ENCODE measurements at places on chromosomes 7 and 10.

DNA sequence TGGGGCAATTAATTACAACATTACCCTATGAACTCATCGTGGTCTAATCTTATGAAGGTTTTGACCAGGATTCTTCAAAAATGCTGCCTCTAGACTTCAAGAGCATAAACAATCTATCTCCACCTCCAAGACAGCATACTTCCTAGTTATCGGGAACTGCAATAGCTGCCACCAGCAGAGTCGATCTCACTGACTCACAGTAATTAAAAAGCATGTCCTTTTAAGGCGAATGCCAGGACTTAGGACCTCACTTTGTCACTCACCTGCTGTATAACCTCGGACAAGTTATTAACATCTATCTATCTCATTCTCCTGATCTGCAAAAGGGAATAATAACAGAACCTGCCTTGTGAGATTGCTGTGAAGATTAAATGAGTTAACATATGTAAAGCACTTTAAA lies 666.0 kb upstream of the COBL start:
- no peak for DNase-seq

DNA sequence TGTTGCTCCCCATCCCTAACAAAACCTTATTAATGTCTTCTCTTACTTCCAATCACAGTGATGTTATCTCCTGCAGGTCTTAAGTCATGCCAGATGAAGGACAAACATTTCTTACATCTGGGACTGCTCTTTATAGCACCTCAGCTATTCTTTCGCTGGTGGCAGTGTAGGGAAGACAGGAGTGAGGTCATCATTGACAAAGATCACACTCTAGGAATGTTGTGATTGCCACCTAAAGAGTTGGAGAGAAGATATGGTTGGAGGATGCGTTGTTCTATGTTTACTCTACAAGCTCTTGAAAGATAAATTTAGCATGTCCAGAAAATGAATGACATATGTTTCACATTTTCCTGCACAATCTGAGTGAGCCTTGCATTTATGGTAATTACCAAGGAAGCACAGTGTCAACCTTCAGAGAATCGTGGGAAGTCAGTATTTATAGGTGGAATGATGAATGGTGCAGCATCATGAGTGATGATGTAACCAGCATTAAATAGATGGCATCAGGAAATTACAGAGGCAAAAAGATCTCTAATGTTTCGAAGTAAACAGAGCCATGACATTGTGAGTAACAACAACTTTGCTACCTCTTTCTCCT lies 188.1 kb upstream of the STEAP1 start:
- DNase-seq: no peak

- no peak for DNase-seq
These were observed 122.1 kb upstream of the BTBD16 start for GRCh38 chr10:122148876-122149560.

DNA sequence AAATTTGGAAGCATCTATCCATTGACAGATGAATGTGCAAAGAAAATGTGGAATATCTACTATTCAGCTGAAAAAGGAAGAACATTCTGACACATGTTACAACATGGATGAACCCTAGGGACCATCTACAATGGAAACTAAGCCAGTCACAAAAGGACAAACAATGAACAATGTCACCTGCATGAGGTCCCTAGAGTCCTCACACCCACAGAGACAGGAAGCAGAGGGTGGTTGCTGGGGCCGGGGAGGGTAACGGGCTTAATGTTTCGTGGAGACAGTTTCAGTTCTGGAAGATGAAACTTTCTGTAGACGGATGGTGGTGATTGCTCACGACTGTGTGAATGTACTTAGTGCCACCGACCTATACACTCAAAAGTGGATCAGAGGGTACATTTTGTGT lies 282.9 kb downstream of the ADARB2 start:
- DNase-seq: no peak

- no peak for DNase-seq
These were observed 144.7 kb downstream of the SPAG6 start for GRCh38 chr10:22489975-22490374.

DNA sequence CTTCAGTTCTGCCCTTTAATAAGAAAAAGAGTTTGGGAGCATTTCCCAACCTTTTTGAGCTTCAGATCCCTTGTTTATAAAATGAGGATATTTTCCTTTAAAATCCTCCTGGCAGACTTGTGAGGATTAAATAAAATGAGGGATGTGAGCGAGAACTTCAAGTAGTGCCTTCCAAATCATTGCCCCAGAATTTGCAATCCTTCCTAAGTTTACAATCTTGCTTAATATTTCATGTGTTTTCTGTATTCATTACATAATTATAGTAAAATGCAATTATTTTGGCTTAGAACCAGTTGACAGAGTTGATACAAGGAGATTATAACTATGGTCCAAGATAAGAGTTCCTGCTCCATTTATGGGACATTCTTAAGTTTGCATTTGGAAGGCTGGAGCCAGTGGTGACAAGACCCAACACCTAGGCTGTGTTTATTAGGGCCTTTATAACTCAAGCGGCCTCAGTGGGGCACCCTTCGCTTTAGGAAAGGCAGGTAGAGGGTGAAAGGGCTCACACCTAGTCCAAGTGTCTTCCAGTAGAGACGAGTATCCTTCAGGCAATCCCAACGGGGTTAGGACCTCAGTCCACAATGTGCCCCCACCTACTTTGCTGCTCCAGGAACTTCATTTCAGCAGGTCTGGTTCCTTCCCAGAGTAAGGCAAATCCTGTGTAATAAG lies 317.5 kb downstream of the WDR11 start:
- DNase-seq: no peak

DNA sequence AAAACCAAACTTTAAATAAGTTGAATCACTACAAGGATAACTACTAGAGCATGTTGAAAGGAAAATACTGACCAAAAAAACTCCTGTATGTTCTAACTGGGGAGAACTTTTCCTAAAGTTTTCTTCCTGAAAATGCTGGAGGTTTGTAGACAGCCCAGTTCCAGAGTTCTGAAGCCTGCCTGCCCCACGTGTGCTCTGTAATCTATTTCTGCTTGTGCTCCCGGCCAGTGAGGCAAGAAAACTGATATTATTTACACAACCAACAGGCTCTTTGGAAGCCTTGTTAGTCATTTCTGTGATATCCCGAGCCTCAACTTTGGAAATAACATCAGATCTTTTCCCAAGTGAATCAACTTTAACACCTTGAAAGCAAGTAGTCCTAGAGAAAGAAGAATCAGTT lies 46.7 kb downstream of the ZFAND4 start:
- no peak for DNase-seq

GRCh38 chr10:6018422-6018821 lies 41.1 kb upstream of the IL15RA start:
- no peak for DNase-seq

- no peak for DNase-seq
These were observed 881 bp upstream of the PCGF5 start for GRCh38 chr10:91219371-91220193.

DNA sequence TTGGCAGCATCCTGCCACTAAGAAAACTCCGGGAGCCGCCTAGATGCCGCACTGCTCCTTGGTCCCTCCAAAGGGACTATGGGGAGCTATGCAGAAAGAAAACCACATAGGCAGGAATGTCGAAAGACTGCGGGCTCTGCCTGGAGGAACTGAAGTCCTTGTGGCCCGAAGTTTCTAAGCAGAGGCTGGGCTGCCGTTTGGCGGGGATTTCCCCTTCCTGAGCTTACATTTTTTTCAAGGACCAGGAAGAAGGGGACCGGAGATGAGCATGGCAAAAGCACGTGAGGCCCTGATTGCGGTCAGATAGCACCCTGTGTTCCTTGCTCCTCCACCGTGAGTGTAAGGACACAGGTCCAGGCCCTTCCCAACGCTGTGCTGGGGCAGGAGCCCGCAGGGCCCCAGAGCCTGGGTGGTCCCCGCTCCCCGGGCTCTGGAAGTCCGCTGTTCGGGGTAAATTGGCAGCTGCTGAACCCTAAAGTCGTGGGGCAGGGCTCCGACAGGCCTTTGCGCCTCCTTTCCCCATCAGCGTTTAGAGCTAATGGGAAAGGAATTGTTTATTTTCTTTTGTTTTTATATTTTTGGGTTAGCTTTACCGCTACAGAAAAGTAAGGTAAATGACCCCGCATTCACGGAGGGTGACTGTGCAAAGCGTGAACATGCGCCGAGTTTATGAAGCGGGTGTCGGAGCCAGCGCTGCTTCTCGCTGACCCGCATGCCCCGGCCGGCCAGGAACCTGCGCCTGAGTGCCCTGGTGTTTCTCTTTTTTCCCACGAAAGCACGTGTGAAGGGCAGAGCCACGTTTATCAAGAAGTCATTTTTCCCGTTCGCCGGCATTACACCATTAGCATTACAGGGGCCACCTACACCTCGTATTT lies 356.5 kb upstream of the ZNF32 start:
- DNase-seq: no peak

DNA sequence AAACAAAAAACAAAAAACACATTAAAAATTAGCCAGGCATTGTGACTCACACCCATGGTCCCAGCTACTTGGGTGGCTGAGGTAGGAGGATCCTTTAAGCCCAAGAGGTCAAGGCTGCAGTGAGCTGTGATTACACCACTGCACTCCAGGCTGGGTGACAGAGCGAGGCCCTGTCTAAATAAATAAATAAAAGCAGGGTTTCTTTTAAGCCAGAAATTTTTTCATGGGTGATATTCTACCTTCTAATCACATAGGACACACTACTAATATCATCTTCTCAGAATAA lies 14.2 kb upstream of the SVIL start:
- no peak for DNase-seq

GRCh38 chr10:91227576-91227975 lies 7.1 kb downstream of the PCGF5 start:
- DNase-seq: no peak

- DNase-seq: no peak
These were observed 8.5 kb downstream of the ZDHHC16 start for GRCh38 chr10:97454330-97455036.

DNA sequence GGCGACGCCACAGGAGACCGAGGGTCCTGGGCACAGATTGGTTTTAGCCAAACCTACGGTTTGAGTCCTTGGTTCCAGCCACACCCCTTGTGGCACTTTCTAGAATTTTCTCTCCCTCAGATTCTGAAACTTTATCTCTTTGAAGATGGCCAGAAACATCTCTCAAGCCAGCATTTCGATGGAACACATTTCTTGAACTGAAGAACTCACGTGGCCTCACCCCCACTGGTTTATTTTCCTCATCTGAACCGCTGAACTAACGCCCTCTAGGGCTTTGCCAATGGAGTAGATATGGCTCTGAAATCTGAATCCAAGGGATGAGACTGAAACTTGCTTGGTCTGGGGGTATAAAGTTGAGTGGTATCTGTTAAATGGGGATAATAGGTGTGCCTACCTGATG lies 6.7 kb upstream of the SPAM1 start:
- DNase-seq: no peak

DNA sequence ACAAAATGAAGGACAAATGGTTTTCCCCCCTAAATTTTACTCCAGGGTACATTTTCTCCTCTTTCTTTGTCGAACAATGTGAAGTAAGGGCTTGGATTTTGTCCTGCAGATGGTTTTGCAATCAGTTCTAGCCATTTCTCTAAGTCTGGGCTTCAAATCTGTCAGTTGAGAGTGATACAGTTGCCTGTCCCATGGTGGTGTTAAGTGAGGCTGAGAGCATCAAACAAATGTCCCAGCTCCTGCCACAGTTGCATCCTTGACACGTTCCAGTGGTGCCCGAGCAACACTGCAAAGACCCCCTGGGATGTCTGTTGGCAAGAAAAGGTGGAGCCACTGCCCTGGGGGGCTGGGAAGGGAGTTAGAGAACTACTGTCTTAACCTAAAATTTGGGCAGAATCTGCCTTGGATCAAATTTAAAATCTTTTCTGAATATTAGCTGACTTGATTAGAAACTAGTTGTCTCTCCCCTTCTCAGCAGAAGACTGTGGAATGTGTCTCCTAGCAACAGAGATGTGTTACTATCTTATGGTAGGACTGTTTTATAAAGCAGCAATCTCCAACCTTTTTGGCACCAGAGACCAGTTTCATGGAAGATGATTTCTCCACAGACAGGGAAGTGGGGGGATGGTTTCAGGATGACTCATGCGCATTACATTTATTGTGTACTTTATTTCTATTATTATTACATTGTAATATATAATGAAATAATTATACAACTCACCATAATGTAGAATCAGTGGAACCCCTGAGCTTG lies 102.0 kb upstream of the STEAP1B start:
- DNase-seq: no peak

- DNase-seq: no peak
These were observed 13.9 kb downstream of the BUD31 start for GRCh38 chr7:99422625-99423024.

DNA sequence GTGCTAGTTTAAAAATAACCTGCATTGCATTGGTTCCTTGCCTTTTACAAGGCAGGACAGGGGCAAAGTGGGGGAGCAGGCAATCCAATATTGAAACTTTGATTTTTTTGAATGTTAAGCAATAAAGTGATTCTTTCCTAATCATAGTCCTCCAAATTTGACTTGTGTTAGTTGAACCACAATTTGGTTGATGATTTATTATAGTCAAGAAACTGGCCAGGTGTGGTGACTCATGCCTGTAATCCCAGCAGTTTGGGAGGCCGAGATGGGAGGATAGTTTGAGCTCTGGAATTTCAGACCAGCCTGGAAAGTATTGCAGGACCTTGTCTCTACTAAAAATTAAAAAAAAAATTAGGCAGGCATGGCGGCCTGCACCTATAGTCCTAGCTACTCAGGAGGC lies 27.9 kb upstream of the ABLIM1 start:
- no peak for DNase-seq

DNA sequence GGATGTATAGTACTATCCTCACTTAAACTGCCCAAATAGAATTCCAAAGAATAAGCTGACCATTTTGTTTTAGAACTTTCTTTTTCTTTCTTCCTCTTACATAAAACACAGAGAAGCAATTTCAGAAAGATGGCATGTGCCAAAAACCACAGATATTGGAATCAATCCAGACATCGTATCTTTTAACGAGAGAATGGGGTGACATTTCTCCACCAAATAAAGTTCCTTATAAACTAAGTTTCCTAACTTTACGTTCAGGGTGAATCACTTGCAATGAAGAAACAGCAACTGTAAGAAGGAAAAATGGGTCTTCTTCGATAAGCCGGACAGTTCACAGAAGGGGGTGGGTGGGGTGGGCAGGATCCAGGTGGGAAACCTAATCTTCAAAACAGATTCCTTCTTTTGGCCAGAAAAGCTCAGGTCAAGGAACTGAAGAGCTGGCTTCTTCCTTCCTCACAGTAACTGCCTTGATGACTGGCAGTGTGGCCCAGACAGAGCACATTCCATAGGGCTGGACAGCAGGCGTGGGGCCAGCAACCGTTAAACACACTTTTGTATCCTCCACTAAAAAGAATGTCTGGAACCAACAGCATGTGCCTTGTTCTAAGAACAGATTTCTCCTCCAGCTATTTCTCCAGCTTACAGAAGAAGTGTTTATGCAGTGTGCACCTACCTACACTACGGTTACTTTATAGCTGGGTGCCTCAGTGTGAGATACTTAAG lies 31.5 kb downstream of the CREB3L2 start:
- DNase-seq: no peak

- DNase-seq: no peak
These were observed 239.7 kb upstream of the MKLN1 start for GRCh38 chr7:131087756-131088658.

GRCh38 chr10:28382525-28383269 lies 79.8 kb upstream of the MPP7 start:
- DNase-seq: no peak
